GM04503 (cell line): ENCODE measurements at places on chromosomes 6 and 20.

DNA sequence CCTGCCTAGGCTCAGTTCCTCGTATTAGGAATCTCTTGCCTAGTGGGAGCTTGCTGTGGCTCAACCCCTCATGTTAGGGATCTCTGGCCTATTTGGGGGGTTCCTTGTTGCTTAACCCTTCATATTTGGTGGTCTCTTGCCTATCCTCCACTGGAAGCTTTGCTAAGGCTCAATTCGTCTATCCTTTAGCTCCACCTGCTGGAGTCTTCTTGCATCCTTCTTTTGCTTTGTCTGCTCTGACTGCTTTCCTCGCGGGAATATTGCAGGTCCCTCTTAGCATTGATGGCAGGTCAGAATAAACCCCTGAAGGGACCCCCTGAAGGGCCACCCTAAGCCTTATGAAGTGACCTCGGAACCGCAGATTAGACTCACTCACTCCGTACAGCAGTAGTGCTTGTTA is 203.0 kb upstream of the TBX18 start:
- peak; percentile 9 for DNase-seq

DNA sequence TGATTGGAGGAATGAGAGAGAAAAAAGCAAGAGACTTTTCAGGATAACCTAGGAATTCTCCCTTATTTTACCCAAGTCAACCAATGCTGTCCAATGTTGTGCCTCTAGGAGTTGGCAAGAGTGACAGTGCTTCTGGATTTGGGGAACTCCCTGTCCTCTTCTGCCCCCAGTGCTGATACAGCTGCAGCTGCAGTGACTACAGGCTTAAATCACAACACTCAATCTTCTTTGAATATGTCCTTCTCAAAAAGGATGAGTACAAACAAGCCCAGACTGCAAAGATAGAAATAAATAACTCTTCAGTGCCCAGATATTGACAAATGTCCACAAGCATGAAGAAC is 141.0 kb upstream of the COL21A1 start:
- no peak for DNase-seq

DNA sequence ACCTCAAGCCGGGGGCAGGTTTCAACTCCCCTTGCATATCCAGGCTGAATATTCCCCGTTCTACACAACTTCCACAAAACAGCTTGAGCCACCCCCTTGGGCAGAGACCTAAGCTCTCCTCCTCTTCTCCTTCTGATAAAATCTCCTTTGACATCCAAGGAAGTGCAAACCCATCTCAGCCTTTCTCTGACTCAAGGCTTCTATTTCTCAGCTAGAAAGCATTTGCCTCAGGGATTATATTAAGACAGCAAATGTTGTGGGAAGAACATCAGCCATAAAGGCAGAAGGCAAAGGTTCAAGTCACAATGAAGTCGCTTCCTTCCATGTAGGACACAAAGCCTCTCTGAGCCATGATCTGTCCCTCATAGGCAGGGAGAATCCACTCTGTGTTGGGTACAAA is 386.6 kb upstream of the ARID1B start:
- no peak for DNase-seq

- no peak for DNase-seq
These were observed 47.9 kb upstream of the RNF8 start for GRCh38 chr6:37305841-37306425.

DNA sequence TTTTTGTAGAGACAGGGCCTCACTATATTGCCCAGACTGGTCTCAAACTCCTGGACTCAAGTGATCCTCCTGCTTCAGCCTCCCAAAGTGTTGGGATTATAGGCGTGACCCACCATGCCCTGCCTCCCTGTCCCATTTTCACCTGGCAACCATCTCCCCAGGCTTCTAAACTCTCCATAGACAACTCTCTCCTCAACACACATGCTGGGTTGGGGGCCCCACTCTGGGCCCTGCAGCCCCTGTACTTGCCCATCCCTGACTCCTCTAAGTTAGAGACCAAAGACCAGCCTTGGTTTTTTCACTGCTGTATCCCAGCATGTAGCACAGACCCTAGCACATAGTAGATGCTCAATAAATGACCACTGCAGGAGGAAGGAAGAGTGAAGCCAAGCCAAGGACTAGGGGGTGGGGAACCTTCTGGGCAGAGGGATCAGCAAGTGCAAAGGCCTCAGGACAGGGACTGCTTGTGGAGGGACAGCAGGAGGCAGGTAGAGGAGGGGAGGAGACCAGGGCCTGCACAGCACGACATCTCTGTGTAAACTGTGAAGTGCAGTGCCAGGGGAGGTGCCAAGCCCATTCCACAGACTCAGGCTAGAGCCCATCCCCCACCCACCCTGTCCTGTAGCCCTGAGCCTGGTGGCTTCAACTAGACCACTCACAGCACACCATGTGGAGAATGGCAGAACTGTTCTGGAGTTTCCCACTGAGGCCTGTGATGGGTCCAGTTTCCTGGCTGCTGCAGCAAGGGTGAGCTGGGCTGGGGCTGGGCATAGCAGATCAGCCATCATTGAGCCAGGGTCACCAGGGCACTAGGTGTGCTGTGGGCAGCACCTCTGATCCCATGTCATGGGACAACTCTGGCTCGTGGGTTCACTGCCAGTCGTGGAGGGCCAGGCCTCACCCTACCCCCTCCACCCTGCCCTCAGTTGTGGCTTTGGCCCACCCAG is 3.4 kb upstream of the SRC start:
- DNase-seq: no peak

GRCh38 chr6:106305740-106306139 is 19.8 kb downstream of the ATG5 start:
- no peak for DNase-seq

DNA sequence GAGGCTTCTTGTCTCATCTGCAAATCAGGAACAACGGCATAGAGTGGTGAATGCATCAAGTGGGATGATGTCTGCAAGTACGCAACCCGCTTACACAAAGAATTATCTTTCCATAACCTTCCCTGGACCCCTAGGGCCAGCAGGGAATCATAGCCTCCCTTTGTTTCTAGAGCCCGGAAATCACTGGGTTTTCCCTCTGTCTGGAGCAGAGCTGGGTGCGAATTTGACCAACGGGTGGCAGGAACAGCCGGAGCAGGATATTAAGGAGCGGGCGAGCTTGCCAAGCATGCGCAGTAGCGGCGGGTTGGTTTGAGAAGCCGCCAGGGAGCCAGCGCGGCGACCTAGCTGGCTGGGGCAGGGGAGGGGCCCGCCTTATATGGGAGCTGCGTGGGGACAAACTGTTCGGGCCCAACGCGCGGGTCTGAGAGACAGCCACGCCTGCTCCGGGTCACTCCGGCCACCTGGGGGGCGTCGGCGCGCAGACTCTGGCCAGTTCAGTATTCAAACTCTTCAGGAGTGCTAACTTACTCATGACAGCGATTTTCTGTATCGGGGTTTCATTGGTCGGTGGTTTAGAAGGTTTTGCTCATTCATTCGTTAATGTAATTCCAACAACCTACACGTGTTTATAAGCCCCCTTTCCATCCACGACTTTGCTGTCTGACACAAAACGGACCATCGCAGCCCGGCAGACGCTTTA is 1.6 kb upstream of the KIF16B start:
- DNase-seq: no peak

GRCh38 chr6:82245376-82245775 is 2.2 kb downstream of the IBTK start:
- DNase-seq: no peak

DNA sequence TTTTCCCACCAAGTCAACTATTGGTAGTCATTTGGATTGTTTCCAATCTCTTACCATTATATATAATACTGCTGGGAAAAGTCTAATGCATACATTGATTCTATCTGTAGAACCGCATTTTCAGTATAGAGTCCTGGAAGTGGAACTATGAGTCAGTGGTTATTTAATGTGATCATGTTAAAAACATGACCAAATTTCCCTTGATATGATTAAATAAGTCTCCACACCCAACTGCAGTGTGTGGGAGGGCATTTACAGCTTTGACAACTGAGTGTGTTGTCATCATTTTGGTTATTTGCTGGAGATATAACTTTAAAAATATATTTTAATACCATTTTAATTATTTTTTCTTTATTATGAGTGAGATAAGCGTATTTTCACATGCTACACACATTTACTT is 1027.6 kb downstream of the EYS start:
- DNase-seq: no peak

DNA sequence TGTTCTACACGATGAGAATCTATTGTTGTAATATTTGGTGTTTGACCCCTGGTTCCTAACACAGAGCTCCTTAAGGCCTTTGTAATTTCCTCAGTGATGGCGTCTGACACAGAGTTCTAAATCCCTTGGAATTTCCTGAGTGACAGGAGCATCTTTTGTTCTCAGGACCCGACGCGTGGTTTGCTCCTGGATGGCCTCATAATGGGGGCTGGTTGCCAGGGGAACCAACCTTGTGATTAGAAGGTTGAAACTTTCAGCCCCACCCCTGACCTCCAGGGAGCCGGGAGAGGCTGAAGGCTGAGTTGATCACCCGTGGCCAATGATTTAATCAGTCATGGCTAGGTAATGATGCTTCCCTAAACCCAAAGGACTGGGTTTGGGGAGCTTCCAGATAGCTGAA is 20.5 kb upstream of the ZNF133 start:
- DNase-seq: no peak

DNA sequence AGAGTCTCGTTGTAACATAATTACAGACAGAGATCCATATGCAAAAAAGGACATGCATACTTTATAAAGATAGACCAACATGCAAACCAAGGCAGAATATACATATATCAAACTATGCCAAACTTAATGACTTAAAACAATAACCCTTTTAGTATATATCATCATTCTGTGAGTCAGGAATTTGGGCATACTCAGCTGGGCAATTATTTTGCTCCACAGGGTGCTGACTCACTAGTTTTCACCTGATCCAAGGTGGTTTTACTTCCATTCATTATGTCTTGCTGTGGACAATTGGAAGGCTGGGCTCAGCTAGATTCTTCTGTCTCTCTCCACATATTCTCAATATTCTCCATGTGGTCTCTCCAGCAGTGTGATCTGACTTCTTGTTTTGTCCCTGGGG is 41.2 kb upstream of the RNF146 start:
- no peak for DNase-seq

DNA sequence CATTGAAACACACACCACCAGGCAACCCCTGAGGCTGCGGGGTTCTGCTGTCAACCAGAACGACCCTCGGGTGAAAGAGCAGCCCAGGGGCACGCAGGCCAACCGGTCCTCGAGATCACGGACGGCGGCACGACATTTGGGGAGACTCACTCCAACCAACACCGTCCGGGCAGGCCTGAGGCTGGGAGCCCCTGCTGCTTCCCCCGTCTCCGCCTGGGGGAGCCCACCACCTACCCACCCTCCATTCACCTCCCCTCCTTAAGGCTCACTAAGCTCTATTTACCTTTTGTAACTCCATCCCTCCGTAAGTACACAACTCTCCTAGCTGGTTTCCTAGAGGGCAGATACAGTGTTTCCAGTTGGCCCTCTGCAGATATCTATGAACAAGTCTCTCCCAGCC is 971.3 kb upstream of the DEFB115 start:
- no peak for DNase-seq

GRCh38 chr6:47235964-47236760 is 73.5 kb downstream of the TNFRSF21 start:
- DNase-seq: no peak

GRCh38 chr6:166582258-166582657 is 4.2 kb downstream of the RAMACL start:
- no peak for DNase-seq

DNA sequence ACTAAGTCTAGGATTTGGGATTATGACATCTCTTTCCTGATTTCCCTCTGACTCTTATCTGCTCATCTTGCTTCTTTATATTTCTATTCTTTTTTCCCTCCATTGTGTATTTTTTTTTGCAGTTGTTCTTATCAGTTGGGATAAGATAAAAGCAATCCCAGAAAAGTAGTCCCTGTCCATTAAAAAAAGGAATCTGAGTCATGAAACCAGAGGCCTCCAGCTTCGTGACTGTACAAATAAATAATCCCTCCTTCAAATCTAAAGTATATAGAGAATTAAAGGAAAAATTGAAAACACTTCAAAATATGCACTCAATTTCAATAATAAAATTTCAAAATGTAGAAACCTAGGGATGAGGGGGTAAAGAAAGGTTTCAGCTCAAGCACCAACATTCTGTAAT is 317.8 kb upstream of the NT5E start:
- no peak for DNase-seq

- no peak for DNase-seq
These were observed 110.6 kb downstream of the ARID1B start for GRCh38 chr6:156887623-156888269.
